Islet precursor cell (in vitro differentiated cells): ENCODE measurements at places on chromosomes 6 and 20.
A peak's percentile ranks its signal among the peaks of the same experiment; 100 is the strongest.

DNA sequence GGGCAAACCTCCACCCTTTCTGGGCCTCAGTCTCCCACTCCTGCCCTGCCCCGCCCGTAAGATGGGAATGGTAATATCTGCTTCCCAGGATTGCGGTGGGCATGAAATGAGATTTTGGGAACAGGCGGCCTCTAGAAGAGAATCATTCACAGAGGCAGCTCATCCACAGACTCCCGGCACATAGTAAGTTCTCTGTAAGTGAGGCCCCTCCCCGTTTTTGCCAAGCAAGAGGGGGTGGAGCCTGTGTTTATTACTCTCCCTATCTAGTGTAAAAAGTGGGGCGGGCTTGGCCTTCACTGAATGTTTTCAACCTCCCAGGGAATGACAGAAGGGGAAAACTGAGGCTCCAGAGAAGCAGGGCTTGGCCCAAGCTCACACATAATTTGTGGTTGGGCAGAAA, 20.0 kb downstream of the SUN5 start:
- DNase-seq: no peak

- DNase-seq: no peak
Observed at GRCh38 chr20:18511571-18511970, 3.8 kb downstream of the SEC23B start.

- no peak for DNase-seq
Observed at GRCh38 chr6:167108278-167108677, 14.6 kb upstream of the CCR6 start.

DNA sequence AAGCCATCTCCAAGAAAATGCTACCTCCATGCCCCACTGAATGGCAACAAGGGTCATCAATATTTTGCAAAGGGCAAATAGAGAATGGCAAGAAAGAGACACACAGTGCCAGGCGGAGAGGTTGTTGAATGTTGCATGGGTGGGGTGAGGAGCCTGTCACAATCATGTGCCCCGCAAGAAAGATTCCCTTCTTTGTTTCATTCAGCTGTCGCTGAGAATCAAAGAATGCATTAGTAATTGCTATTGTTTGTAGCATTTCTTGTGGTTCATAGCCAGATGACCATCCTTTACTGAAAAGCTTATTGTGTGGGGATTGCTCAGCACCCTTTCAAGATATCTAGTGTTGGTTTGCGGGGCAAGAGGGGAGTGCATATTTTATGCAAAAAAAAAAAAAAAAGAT, 166.5 kb upstream of the QKI start:
- DNase-seq: no peak

- DNase-seq: no peak
Observed at GRCh38 chr6:19028201-19028600, 641.1 kb downstream of the RNF144B start.

- no peak for DNase-seq
Observed at GRCh38 chr6:12081771-12082170, 69.7 kb downstream of the HIVEP1 start.

- no peak for DNase-seq
Observed at GRCh38 chr6:157937916-157938315, 43.7 kb upstream of the SYNJ2 start.

DNA sequence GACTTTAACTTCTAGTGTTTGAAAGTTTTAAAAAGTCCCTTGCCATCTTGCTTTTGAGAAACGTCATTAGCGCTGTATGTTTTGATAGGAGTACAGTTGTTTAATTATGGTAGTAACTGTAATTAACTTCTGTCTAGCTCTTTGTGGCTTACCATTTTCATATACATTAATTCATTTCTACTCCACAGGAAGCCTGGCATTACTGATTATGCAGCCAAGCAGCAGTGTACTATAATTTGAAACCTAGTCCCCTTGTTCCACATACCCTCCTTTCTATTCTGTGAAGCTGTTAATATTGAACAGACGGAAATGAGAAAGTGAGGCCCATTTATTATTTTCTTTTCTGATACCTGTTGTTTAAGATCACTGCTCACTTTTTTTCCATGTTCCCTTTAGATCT, 235.4 kb downstream of the CDKAL1 start:
- DNase-seq: no peak

DNA sequence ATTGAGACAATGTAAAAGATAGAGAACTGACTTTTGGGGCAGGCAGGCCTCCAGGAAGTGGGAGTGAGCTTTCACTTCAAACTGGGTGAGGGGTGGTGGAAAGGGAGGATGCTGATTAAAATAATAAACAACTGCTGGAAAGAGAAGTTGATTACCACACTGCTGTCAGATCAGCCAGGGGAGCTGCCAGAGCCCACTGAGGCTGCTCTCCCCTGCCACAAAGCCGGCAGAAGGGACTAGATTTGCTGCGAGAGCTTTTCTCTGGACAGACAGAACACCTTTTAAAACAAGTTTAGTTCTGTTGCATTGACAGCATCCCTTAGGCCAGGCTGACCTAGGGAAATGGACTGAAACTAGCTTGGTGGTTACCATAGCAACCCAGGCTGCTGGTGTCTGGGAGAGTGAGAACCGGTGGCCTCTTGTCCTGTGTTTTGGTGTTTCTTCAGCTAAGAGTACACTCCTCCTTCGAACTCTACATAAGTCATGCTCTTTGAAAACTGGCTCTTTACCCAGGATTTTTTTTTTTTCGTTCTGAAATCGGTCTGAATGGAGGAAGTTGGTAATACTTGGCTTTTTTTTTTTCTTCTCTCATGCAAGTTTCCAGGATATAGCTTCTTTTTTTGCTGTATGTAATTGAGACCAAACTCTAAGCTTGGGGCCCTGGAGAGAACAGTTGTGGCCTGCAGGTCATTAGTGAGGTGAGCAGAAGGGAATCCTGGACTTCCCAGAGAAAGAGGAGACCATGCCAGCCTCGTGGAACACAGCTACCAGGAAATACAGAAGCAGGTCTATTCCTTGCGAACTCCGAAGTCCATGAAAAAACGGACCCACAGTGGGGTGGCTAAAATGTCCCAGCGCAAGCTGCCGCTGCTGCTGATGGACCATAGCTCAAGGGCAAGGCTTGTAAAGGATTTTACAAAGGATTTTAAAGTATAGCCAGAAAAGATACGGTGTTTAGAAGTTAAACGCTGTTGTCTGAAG, 374.4 kb downstream of the UTRN start:
- peak; percentile 85 for DNase-seq

DNA sequence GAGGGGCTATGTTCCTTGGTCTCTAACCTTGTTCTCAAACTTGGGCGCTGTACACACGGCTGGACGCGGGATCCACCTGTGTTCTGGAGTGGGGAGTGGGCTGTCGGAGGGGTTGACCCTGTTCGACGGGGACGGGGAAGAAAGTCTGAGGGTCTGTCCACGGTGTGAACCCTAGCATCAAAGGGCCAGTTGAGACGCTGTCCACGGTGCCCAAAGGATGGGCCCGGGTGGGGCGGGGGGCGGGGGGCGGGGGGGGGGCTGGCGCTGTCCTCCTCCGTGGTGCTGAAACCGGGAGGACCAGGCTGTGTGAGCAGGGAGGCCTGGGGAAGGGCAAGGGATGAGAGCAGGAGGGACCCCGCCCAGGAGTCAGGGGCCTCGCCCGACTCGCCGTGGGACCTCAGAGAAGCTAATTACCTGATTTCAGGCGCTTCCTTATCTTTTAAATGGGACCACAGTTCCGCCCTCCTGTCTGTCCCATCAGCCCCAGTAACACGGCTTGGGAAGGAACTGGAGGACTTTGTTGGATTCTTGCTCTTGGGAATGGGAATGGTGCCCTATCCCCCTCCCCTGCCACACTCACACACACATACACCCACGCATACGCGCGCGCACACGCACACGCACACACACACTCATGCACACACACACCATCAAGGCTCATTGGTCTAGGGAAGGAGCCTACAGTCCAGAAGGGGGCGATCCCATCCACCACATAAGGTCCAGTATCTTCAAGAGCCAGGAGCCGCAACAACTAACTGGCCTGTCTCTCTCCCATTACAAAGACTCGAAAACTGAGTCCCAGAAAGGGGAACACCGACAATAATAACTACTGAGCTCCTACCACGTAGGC, 1.0 kb upstream of the VSTM2L start:
- peak; percentile 86 for DNase-seq

GRCh38 chr6:89180971-89181370, 35.1 kb downstream of the PM20D2 start:
- DNase-seq: no peak

GRCh38 chr20:23654000-23654399, 16.2 kb upstream of the CST3 start:
- no peak for DNase-seq

GRCh38 chr6:119894811-119895210, 545.2 kb upstream of the MAN1A1 start:
- DNase-seq: no peak

- DNase-seq: no peak
Observed at GRCh38 chr6:5302220-5302946, 41.1 kb downstream of the FARS2 start.

- DNase-seq: peak; percentile 71
Observed at GRCh38 chr6:26033941-26034354, 53.3 kb upstream of the HFE start.

GRCh38 chr6:166747644-166748595, 120.9 kb upstream of the RPS6KA2 start:
- peak; percentile 32 for DNase-seq

- no peak for DNase-seq
Observed at GRCh38 chr20:59005523-59006166, 1.4 kb downstream of the CTSZ start.

DNA sequence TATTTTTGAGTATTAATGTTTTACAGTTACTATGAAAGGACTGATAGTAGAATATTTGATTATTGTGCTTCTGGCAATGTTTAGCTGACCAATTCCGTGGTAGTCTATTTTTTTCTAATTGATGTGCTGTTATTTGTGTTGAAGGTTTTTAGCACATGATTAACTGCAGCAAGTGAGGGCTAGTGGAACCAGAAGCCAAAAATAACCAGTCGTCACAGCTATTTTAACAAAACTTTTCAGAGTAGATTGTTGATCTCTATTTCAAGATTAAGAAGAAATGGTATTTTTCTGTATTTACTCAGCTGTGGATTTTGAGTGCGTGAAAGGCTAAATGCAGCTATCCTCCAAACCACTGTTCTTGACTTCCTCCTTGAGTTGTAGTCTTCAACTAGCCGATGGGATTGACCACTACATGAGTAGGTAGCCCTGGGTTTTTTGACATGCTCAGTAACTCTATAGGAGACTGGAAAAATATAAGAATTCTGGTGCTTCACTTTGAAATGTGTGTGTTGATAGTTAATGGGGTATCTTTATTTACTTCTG, 258.0 kb downstream of the ZFAND3 start:
- DNase-seq: no peak

DNA sequence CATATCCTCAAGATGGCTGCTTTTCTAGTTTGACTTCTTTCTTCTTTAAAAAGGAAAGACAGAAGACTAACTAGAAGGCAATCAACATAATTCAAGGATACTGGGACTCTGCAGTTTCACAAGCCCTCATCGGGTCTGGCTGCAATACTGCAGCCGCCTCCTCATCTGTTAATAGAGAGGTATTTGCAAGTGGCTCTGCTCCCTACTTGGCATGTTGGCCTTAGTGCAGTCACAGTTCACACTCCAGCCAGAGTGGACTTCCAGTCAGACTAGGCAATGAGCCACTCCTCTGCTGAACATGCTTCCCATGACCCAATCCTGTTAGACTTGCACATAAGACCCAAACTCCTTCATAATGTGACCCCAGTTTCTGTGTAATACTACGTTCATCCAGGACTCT, 141.9 kb upstream of the ENPP5 start:
- DNase-seq: no peak

DNA sequence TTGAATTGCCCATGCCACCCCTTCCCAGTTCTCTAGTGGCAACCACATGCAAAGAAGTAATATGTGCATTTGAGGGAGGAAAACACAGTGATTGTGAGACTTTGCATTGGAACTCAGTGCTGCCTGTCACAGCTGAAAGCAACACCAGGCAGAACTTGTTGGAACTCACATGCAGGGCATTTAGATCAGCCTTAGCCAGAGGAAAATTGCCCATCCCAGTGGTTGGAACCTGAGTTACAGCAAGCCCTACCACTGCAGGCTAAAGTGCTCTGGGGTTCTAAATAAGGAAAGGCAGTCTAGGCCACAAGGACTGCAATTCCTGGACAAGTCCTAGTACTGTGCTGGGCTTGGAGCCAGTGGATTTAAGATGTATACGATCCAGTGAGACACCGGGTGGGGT, 245.3 kb upstream of the UFL1 start:
- DNase-seq: no peak

GRCh38 chr6:5478380-5478779, 217.1 kb downstream of the FARS2 start:
- no peak for DNase-seq

GRCh38 chr6:93194480-93194879, 224.9 kb downstream of the EPHA7 start:
- no peak for DNase-seq

DNA sequence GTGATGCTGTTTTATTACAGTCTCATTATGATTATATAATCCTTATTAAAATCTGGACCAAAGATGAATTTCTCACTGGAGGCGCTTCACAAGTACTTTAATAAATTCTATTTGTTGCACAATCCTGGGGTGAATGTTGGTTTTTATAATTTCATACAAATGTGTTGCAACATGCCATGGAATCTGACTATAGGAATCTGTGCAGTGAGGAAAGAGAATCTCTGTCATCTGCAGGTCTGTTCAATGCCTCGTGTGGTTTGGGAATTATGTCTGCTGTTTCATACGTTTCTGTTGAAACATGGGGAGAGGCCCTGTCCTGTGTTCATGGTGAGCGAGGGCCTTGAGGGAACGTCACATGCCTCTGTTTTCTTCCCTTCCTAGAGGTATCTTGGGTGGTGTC, 277.3 kb downstream of the CDH4 start:
- DNase-seq: no peak

GRCh38 chr6:137661601-137662000, 167.4 kb upstream of the OLIG3 start:
- no peak for DNase-seq
